Memory B cell (primary cell): ENCODE measurements at places on chromosomes 3 and 15.

- DNase-seq: no peak
These were observed 111.9 kb downstream of the RAP2B start for GRCh38 chr3:153273767-153274435.

DNA sequence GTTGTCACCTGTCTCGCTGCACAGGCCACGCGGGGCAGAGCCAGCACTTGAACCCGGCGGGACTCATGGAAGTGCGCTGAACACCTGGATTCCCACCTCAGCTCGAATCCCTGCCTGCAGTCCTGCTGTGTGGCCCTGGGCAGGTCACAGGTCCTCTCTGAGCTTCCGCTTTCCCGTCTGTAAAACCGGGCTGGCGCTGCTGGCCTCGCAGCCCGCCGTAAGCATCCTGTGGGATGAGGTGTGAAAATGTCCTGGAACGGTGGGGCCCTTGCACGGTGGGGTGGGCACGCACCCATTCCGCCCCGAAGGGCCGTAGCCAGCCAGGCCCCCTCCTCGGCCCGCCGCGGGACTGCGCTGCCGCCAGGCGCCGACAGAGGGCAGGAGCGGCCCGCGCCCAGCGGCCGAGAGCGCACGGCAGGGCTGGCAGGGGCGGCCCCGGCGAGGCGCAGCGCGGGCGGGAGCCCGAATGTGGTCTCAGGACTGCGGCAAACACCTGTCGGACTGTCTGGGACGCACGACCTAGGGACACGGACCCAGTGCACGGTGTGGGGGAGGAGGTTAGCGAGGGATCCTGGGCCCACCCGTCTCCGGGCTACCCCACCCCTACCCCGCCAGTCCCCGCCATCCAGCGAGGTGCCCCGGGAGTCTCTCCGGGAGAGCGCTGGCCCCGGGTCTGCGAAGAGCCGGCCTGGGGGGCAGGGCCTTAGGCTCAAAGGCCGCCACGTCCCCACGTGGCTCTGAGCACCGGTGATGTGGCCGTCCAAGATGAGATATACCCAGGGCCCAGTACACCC, 40.4 kb downstream of the DNAJB8 start:
- DNase-seq: peak; percentile 52

DNA sequence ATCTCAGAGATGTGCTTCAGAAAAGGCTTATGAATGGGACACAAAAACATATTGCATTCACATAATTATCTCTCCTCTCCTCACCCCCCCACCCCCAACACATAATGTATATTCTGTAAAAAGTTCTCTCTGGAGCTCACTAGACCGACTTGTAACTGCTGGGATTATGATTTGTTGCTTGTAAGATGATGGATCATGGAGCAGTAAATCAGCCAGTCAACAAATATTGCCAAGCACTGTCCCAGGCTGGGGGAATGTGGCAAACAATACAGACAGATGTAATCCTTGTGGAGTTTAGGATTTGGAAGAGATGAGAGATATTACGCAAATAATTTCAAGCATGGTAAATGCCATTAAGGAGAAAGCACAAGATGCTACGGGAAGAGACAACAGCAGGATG, 114.8 kb downstream of the PEX5L start:
- no peak for DNase-seq

GRCh38 chr3:106485217-106485616, 616.4 kb upstream of the CBLB start:
- no peak for DNase-seq

GRCh38 chr3:22977650-22978289, 225.4 kb upstream of the UBE2E2 start:
- no peak for DNase-seq

GRCh38 chr3:185152410-185153170, at the start of gene C3orf70:
C3orf70 (minus strand) TSS chr3:185153060; CDS start chr3:185152823, 237 bp downstream.
- DNase-seq: peak; percentile 9

DNA sequence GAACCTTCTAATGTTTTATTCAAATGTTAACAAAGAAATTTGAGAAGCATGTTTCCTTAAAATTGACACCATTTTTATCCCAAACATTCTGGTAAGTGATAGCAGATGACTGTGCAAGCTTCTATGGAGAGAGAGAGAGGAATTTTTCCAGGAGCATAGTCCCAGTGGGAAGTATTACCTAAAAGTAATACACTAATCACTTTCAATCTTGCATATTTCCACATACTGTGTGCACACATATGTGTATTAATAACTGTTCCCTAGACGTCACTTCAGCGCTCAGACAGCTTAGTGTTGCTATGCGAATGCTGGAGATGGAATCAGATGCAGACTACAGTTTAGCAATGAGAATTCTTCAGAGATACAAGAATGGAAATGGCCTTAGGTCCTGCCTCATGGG, 424.3 kb upstream of the TPRG1 start:
- DNase-seq: no peak

GRCh38 chr15:59005579-59005978, 18.1 kb downstream of the RNF111 start:
- no peak for DNase-seq

GRCh38 chr3:186414735-186415419, 52.8 kb upstream of the DGKG start:
- no peak for DNase-seq

DNA sequence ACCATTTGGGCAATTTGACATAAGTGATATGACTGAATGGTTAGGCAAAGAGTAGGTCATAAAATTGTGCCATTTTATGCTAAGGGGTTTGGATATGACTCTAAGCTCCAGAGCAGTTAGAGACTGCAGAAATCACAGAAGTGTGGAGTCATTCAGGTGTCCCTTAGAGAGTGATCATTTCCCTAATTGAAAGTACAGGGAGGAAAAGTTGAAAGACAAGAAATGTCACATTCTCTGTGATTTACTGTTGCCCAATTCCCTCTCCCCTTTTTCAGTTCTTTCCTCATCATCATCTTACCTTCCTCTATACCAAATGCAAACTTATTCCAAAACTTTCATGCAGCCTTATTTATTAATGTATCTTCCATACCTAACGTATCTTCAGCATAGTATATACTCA, 2.7 kb upstream of the GOLGB1 start:
- DNase-seq: no peak

GRCh38 chr3:94716326-94717018, 653.6 kb downstream of the NSUN3 start:
- DNase-seq: no peak

- DNase-seq: no peak
These were observed 3.2 kb downstream of the ADIPOQ start for GRCh38 chr3:186845756-186846155.

DNA sequence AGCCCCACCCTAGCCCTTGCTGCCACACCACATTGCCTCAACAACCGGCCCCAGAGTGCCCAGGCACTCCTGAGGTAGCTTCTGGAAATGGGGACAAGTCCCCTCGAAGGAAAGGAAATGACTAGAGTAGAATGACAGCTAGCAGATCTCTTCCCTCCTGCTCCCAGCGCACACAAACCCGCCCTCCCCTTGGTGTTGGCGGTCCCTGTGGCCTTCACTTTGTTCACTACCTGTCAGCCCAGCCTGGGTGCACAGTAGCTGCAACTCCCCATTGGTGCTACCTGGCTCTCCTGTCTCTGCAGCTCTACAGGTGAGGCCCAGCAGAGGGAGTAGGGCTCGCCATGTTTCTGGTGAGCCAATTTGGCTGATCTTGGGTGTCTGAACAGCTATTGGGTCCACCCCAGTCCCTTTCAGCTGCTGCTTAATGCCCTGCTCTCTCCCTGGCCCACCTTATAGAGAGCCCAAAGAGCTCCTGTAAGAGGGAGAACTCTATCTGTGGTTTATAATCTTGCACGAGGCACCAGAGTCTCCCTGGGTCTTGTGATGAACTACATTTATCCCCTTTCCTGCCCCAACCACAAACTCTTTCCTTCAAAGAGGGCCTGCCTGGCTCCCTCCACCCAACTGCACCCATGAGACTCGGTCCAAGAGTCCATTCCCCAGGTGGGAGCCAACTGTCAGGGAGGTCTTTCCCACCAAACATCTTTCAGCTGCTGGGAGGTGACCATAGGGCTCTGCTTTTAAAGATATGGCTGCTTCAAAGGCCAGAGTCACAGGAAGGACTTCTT, 39.1 kb downstream of the MESD start:
- DNase-seq: no peak

DNA sequence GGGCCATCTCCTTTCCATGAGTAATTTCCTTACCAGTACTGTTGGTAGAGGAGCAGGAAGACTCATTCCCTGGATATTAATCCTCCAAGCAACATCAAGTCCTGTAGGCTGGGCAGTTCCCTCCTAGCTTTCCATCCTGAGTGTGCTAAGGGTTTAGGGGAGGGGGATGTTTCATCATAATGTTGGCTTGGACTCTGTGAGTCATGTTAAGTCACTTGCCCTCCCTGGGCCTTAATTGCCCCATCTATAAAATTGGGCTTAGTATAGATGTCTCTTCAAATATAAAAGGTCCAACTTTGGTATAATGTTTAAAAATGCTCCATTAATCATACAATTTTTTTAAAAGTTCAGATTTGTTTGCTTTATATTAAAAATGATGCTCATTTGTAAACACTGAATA, 52.7 kb downstream of the TLE3 start:
- no peak for DNase-seq

DNA sequence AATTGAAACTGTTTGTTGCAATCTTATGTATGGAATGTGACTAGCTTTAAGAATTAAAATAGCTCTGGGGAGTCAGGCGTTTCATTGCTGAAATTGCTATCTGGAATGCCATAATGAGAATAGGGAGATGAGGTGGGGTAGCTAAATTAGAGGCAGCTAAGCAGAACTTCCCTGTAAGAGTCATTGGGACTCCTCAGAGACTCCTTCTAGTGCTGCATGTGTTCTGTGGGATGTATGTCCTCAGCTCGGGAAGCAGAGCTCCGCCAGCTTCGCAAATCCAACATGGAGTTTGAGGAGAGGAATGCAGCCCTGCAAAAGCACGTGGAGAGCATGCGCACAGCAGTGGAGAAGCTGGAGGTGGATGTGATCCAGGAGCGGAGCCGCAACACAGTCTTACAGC, 57.4 kb downstream of the HMG20A start:
- DNase-seq: no peak

DNA sequence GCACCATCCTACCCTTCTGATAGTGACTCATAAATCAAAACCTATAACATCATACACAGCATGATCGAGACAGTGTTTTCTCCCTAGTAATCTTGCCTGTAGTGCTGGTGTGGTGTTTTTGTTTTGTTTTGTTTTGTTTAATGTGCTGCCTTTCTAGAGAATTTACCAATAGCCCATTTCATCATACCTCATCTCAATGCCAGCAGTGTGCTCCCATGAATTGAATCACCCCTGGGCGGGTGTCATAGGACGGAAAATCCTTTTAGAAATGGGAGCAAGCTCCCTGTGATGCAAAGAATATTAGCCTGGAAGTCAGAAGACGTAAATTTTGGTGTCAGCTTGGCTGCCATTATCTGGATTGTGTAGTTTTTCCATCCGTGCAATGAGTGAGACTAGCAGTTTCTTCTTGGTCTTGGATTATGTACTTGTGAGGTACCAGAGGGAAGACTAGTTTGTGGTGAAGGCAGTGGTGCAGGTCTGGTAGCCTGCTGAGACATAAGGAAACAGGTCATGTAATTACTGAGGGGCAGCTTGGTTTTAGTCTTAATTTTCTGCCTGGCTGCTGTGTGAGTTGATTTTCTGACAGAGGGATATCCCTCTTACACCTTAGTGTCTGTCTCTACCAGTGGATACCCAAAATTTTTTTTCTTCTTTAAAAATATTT, 29.9 kb downstream of the IGSF10 start:
- DNase-seq: no peak

GRCh38 chr3:45011756-45012508, 14.2 kb upstream of the CLEC3B start:
- no peak for DNase-seq

- DNase-seq: no peak
These were observed 95.0 kb upstream of the GALNT15 start for GRCh38 chr3:16079519-16079918.

- no peak for DNase-seq
These were observed 552.2 kb upstream of the SUCLG2 start for GRCh38 chr3:68206524-68207117.

DNA sequence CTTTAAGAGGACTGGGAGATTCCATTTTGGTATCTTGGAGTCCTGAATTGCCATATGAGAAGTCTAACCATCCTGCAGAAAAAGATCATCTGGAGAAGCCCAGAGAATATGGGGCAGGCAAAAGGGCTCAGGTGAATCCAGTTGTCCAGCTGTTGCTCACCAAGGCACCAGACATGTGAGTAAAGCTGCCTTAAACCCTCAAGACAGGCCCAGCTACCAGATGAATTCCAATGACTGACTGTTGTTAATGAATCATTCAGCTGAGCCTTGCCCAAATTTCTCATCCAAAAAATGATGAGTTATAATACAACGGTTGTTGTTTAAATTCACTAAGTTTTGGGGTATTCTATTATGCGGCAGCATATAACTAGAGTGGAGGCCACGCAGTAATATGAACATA, 22.0 kb upstream of the NANOGP8 start:
- DNase-seq: no peak

DNA sequence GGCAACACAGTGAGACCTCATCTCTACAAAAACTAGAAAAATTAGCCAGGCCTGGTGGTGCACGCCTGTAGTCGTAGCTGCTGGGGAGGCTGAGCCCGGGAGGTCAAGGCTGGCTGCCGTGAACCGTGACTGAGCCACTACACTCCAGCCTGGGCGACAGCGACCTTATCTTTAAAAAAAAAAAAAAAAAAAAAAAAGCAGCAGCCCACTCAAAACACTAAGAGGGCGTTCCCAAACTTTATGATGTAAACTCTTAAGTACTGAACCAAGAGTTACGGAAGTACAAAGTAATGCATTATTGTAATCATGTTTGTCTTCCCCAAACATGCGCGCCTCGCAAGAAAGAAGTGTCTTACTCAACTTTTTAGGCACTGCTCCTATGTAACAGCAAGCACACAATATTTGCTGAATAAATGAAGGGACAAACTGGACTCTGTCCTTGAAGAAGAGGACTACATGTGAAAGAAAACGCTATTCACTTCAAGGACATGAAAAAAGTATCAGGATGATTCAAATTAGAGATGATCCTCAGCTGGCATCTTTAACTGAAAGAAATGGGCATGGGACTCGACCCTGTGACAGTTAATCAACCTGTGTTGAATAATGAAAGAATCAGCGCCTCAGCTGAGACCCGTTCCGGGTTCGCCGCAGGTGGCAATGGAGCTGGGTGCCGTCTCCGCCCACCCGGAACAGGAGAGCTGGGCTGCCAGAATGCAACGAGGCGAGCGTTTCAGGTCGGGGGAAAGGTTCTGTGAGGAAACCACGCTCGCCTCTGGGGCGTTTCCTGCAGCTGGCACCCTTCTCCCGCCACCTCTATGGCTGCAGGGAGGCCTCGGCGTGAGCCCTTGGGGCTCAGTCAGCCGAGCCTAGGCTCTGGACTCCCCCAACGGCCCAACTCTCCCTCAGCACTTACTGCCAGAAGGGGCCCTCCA, 718 bp downstream of the SPG11 start:
- DNase-seq: peak; percentile 81

DNA sequence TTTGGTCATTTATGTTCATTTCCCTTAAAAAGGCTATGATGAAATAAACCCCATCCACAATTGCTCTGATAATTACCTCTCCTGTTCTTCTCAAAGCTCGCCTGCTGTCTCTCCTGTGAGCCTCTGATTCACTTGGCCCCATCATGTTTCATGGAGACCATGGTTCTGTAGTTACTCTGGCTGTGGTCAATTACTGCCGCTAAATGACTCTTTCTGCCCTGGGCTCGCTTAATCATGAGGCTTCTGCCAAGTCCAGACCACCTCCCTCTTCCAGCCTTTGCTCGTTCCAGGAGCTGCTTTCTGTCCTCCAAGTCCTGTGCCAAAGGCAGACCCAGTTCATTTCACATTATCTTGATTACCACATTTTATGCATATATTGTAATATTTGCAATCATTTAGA, 91.9 kb downstream of the THSD4 start:
- DNase-seq: no peak

GRCh38 chr3:191170097-191170496, 28.9 kb upstream of the OSTN start:
- no peak for DNase-seq

GRCh38 chr3:110474397-110474796, 597.2 kb upstream of the NECTIN3 start:
- DNase-seq: no peak
